ENCODE measurements at places on chromosomes 4 and X.

GRCh38 chrX:130994671-130995070 is 63.5 kb upstream of the ARHGAP36 start:
- no peak for DNase-seq

DNA sequence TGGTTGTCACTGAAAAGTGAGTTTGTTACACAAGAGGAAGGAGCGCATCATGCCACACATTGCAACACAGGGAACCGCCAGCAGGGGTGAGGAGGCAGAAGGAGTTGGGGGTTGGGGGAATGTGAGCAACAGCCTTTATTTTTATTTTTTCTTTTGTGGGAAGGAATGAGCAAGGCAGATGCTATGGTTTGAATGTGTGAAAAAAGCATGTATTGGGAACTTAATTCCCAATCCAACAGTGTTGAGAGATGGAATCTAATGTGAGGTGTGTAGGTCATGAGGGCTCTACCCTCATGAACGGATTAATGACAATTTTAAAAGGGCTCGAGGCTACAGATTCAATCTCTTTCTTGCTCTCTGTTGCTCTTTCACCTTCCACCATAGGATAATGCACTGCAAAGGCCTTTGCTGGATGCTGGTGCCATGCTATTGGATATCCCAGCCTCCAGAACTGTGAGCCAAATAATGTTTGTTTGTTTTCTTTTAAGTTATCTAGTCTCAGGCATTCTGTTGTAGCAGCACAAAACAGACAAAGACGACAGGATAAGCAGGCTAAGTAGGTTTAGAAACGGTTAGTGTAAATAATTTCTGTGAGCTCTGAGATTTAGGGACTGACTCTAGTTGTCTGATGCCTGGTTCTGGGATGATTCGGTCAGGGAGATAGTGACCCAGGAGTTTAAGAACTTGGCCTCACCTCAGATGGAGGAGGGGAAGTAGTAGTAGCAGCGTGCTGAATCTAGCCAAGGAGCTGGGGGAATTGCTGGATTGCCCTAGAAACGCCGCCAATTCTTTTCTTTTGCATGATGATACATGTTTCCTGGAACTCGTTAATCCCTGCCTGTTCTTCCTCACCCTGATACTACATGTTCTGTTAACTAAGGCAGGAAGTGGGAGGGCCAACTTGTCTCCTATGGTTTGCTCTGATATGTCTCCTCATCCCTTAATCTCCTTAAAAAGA is 156.6 kb upstream of the CTSO start:
- DNase-seq: no peak

GRCh38 chr4:75685546-75686189 is 12.5 kb upstream of the G3BP2 start:
- DNase-seq: no peak

DNA sequence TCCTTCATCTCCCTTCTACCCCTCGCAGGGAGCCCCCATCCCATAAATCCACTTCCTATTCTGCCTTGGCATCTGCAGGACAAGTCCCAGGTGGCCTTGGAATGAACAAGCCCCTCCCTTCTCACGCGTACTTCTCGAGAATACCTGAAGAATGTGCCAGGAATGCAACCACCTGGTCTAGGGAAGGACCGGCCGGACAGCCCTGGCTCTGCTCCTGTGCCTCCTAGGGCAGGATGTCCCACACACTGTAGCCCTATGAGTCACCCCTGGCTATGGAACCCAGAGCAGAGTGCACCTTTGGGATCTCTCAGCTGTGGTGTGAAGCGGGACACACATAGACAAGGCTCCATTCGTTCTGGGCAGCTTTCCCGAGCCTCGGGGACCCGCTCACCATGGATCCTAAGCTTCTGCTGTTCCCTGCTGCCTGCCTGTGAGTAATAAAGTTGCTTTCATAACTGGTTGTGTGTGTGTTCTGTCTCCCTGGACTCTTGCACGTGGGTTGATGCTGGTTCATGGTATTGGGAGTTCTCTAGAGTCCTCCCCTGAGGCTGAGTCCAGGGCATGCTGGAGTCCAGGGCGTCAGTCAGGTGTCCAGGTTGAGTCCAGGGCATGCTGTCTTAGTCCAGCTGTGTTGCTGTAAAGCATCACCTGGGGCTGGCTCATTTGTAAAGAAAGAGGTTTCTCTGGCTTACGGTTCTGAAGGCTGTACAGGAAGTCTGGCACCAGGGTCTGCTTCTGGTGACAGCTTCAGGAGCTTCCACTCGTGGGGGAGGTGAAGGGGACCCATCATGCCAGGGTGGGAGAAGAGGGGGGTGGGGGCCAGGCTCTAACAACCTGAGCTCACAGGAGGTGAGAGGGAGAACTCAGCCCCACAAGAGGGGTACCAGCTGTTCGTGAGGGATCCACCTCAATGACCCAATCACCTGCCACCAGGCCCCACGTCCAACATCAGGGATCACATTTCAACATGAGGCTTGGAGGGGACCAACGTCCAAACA is 7.4 kb upstream of the PDE6B start:
- no peak for DNase-seq
